Heart left ventricle (tissue), 16 donors: ENCODE measurements at places on chromosomes 16 and 17. TPM values are rescaled to one million over a fixed set of nuclear protein-coding genes. Genes with fewer than 3 reads are reported as not detected.
A peak's percentile ranks its signal among the peaks of the same experiment; 100 is the strongest.

DNA sequence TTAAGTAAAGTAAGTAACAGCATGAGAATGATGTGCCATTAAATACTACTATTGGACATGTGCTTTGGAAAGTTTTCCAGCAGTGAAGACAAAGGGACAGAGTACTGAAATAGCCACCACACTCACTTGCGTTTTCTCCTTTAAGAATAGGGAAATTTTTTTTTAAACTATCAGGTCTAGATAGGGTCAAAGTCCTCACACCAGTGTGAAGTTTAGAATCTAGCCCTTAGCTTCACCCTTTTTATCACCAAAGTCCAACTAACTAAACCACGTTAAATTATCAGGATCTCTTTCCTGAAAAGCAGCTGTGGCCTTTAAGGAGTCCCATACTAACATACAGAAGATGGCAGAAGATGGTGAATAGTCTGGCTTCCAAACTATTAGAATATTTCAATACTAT lies 180.9 kb downstream of the ZNF18 start:
- H3K36me3 ChIP-seq: no peaks in the 10 kb centered on the region
- no peak overlapping the region for H3K27ac ChIP-seq
- no peak for DNase-seq
- no peaks in the 10 kb centered on the region for H3K27me3 ChIP-seq
- H3K4me1 ChIP-seq: peaks cover 2% of the 10 kb centered on the region
- H3K4me3 ChIP-seq: no peak overlapping the region

GRCh38 chr17:66915204-66915611 lies 49.3 kb upstream of the CACNG4 start:
- no peak overlapping the region for H3K27ac ChIP-seq
- DNase-seq: no peak
- H3K4me1 ChIP-seq: no peaks in the 10 kb centered on the region
- H3K36me3 ChIP-seq: no peaks in the 10 kb centered on the region
- H3K4me3 ChIP-seq: no peak overlapping the region

DNA sequence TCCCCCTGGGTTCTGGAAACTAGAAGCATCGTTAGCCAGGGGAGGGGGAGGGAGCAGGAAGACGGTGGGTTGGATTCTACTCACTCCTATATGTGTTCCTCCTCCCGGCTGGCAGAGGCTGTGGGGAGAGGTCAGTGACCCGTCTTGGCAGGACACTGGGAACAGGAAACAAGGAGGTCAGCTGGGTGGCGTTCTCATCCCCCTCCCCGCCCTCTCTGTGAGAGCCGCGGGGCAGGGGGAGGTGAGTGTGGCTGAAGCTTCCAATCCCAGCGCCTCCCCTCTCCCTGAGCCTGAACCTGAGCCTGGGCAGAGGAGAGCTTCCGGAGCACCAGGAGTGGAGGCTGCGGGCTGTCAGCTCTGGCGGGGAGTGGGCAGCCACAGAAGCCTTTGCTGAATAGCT lies 12.5 kb downstream of the GPRC5C start:
- H3K4me1 ChIP-seq: peaks cover 56% of the 10 kb centered on the region
- H3K27ac ChIP-seq: peak overlapping the region; percentile 95
- H3K4me3 ChIP-seq: no peak overlapping the region
- no peaks in the 10 kb centered on the region for H3K27me3 ChIP-seq

DNA sequence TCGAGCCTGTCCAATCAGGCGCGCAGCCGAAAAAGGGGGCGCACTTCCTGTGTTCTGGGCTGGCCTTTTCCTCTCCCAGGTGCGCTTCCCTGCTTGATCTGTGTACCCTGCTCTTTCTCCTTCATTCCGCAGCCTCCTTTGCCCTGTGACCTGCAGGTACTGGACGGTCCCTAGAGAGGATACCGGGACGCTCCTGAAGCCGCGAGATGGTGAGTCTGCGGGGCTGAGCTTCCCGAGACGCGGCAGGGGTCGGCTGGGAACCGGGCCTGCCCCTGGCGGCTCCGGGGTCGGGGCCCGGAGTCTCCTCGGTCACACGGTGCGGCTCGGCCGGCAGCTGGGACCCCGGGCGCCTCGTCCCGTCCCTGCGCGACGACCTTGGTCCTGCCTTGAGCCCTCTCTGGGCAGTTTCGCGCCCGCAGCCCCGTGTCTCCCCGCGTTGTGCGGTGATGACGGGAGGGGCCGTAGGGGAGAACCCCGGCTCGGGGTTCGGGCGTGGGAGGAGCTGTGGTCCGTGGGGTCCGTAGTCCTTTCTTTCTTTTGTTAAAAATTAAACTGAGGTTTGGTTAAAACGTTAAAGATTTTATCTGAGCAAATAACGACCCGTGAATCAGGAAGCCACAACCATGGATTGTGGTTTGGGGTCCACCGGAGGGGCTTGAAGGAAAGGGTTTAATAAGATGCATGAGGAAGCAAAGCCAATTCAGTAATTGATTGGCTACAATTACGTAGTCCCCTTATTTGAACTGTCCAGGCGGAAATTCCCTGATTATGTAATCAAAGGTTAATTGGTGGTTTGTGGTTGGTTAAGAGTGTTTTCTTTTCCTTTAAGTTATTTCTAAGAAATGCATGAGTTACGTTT lies 172.8 kb upstream of the ZNF267 start:
- peak; percentile 78 for DNase-seq
- peaks cover 21% of the 10 kb centered on the region for H3K4me1 ChIP-seq
- peak overlapping the region; percentile 72 for H3K27ac ChIP-seq
- peaks cover 31% of the 10 kb centered on the region for H3K36me3 ChIP-seq
- peaks cover 4% of the 10 kb centered on the region for H3K27me3 ChIP-seq

DNA sequence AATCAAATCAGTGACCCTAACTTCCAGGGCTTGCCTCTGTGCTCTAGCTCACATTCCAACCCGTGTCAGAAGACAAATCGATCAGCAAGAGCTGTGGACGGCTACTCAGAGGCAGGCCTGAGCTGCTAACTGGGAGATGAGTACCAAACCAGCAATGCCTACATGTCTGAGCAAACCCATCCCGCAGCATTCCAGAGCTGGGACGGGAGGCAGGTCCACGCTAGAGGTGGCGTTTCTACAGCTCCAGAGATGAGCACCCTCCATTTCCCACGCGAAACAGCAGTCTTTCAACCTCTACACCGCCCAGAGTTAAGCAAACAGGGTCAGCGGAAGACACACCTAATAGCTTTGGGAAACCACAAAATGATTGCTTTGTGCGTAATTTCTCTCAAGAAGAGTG lies 6.5 kb downstream of the NXN start:
- no peaks in the 10 kb centered on the region for H3K27me3 ChIP-seq
- peaks cover 21% of the 10 kb centered on the region for H3K4me1 ChIP-seq
- no peak overlapping the region for H3K4me3 ChIP-seq
- H3K27ac ChIP-seq: no peak overlapping the region

DNA sequence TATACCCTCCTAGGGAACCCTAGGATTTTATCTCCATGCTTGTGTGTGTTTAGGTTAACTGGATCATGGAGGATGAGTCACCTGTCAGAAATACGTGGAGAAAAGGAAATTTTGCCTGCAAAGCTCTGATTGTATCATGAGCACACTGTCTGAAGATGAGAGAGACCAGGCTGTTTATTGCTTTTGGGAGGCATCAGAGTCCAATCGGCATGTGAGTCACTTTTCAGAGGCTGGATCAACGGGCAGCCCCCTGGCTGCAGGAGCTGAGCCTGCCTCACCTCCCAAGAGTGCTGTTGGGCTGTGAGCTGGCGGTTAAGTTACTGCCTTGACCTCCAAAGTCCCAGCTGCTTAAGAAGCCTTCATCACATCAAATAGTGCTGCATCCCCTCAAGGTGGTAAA lies 41.5 kb upstream of the MED9 start:
- H3K4me1 ChIP-seq: no peaks in the 10 kb centered on the region
- no peak for DNase-seq
- no peak overlapping the region for H3K27ac ChIP-seq
- H3K4me3 ChIP-seq: no peak overlapping the region
- no peaks in the 10 kb centered on the region for H3K36me3 ChIP-seq
- no peaks in the 10 kb centered on the region for H3K27me3 ChIP-seq

- H3K27me3 ChIP-seq: no peaks in the 10 kb centered on the region
- H3K4me1 ChIP-seq: peaks cover 20% of the 10 kb centered on the region
- H3K36me3 ChIP-seq: no peaks in the 10 kb centered on the region
- no peak overlapping the region for H3K4me3 ChIP-seq
- H3K27ac ChIP-seq: no peak overlapping the region
Measured at GRCh38 chr17:19707728-19708221, 8.6 kb downstream of the SLC47A2 start.

DNA sequence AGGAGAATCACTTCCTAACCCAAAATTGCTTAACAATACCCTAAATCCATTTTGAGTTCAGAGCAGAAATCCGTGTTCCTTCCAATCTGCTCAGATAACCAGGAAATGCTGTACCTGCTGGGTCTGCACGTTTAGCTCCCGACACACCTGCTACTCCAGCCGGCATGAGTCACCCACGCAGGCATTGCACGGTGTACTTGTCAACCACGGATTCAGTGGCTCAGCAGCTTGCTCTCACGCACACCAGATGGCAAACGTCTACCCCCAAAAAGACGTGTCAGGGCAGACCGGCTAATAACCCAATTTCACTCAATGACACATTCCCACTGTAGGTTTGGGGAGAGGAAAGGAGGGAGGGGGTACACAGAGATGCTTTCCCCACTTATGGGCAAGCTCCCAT lies 468.1 kb downstream of the SOX9 start:
- H3K27me3 ChIP-seq: peaks cover 36% of the 10 kb centered on the region
- DNase-seq: no peak
- H3K27ac ChIP-seq: no peak overlapping the region

DNA sequence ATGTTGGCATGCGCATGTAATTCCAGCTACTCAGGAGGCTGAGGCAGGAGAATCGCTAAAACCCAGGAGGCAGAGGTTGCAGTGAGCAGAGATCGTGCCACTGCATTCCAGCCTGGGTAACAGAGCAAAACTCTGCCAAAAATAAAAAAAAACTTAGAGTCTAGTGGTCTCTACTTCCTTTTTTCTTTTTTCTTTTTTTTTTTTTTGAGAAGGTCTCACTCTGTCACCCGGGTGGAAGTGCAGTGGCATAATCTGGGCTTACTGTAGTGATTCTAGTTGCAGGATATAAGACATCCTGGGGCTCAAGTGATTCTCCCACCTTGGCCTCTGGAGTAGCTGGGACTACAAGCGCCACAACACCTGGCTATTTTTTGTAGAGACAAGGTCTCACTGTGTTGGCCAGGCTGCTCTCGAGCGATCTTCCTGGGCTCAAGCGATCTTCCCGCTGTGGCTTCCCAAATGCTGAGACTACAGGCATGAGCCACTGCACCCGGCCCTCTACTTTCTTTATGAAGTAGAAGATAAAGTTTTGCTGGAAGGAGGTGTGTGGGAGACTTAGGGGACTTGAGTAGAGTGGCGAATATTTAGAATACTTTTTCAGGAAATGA lies 47.9 kb upstream of the TAOK1 start:
- H3K4me3 ChIP-seq: no peak overlapping the region
- no peak overlapping the region for H3K27ac ChIP-seq
- DNase-seq: no peak
- H3K27me3 ChIP-seq: no peaks in the 10 kb centered on the region
- no peaks in the 10 kb centered on the region for H3K36me3 ChIP-seq

Gene NOXO1
- not detected for total RNA-seq

Gene CEP295NL
- 0.23 TPM for total RNA-seq
